ENCODE measurements at places on chromosomes 3 and 15. TPM values are rescaled to one million over a fixed set of nuclear protein-coding genes. Genes with fewer than 3 reads are reported as not detected.

DNA sequence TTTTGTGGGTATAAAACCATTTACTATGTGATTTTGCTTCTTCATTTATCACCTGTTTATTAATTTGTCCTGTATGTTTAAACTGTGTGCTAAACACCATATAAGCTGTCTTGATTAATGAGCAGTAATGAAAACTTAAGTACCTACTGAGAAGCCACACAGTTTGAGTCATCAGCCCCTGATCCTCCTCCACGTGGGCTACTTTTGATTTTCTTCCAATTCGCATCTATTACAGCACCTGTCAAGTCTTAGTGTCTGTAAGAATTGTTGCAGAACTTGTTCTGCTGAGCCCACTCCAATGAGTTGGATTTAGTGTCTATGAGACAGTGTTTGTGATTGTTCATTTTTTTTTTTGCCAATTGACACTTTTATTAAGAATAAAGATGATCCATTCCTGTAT lies 16.8 kb downstream of the EPHA6 start:
- no peak for DNase-seq

GRCh38 chr3:181727341-181728032 lies 15.8 kb downstream of the SOX2 start:
- no peak for DNase-seq

Gene GOLGA6C
- total RNA-seq: 0.34 TPM

DNA sequence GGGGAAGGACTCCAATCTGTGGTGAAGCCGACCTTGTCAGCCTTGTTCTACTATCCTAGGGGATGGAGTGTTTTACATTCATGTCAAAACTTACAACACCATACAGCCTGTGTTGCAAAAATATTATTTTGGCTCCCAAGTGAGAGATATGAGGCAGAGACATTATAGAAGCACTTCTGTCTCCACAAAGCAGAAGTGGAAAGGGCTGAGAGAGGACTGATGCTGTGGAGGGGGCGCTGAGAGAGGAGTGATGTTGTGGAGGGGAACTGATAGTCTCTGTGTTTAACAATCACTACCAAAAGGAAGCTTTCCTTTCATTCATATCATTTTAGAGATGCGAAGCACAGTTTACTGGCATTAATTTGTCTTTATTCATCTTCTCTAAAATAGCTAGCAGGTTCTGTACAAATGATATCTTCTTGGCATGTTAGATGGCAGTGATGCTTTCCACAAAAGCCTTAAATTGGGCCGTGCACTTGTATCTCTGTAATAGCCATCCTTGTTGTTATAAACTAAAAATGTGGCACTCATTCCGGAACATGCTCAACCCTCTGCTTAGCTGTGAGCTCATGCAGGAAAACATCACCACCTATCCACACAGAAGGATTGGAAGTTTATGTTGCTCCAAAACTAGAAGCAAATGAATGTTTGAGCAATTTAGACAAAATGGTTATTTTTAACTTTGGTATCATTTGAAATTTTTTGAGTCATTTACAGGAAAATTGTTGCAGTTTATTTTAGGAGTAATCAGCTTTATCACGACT lies 134.6 kb upstream of the TP63 start:
- DNase-seq: no peak

DNA sequence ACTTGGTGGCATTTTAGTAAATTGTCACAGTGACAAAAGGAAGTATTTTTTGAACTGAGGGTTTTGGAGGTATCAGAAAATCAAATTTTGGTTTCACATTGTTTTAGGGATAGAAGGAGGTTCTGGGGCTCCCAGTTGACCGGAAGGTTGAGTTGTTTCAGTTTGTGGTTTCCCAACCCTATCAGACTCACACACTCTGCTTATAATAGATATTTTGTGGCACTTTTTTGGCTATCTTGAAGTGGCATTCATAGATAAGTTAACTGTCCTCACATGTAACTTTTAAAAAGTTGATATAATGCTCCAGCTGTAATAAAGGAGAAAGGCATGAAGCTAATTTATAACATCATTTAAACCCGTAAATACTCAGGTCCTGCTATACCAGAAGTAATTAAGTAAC lies 12.8 kb downstream of the ARMC8 start:
- no peak for DNase-seq

DNA sequence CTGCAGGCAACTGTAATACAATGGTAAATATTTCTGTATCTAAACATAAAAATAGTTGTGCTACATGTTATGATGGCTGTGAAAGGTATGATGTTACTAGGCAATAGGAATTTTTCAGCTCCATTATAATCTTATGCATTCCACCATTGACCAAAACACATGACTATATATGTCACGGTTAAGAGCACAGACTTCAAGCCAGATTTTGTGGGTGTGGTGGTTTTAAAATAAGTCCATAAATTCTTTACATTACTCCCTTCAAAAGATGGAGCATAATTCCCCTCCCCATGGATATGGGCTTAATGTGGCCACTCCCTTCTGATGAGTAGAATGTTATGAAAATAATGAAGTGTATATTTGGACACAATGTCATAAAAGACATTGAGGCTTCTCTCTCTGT lies 88.4 kb upstream of the TBC1D5 start:
- no peak for DNase-seq

Gene KNL1
- 43.4 TPM for total RNA-seq

- DNase-seq: no peak
These were observed 27.9 kb downstream of the FBXO45 start for GRCh38 chr3:196596355-196596754.
